ENCODE measurements at places on chromosomes 1 and 21. TPM values are rescaled to one million over a fixed set of nuclear protein-coding genes. Genes with fewer than 3 reads are reported as not detected.

PODN gene
- total RNA-seq = 0.29 TPM

TSPAN1 gene
- total RNA-seq = 0.80 TPM

ATP1A4 gene
- total RNA-seq = not detected

RGS16 gene
- total RNA-seq = not detected

COP1 gene
- total RNA-seq = 82.3 TPM

DNM3 gene
- 3.3 TPM for total RNA-seq

Data from thoracic aorta endothelial cell (primary cell).